ENCODE measurements at places on chromosomes 3 and 15.

DNA sequence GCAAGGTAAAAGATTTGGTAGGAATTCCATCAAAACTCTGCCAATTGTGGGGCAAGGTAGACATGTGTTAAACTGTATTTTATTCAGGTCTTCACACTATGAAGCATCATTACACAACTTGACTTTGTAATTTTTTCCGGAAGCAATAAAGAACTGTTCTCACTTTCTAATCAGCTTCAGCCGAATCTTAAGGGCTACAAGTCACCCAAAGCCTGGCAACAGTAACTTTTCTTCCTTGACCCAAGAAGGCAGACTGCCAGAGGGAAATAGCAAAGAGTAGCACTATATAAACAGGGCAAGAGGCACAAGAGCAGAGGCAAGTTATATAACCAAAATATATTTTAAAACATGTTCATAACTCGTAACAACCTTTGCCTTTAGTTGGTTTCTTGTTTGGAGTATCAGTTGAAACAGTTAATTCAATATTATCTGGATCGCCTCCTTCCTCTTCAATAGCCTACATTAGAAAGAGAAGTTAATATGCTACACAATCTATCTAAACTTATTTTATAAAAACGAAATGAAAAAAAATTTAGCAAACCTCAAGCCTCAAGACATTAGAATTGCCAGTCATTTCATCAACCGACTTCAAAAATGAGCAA is 1.4 kb downstream of the SLTM start:
- DNase-seq = no peak

- no peak for DNase-seq
These were observed 77.1 kb upstream of the CACNA2D3 start for GRCh38 chr3:54045061-54045815.

DNA sequence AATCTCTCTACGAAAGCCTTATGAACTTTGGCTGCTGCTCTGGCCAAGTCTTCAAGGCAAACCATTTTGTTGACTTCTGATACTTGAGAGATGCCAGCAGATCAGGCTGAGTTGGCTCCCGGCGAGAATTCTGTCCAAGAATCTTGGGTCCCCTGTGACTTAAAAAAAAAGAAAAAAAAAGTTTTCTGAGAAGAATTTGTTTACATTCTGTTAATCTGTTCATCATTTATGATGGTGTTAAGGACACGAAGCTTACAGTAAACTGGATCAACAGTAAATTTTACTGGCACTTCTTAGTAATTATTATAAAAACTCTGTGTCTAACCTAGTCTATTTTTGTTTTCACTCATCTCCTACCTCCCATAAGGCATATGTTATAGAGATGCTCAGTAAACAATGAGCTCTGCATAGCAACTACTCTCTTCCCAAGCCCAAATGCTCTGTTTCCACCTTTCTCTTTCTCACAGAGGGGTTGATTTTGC is 320.9 kb upstream of the RASGRP1 start:
- no peak for DNase-seq

DNA sequence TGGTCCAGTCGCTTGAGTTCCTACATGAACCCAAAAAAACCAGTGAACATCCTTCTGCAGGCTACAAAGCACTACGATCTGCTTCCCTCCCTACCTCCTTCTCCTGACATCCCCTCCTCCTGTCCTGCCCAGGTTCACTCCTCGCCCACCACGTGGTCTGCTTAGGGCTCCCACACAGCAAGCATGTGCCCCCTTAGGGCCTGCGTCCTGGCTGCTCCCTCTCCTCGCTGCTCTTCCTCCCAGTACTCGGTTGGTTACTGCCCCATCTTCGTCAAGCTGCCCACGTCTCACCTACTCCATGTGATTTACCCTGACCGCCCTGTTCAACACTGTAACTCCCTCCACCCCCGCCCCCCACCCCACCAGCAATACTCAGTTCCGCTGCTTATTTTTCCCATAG is 20.8 kb upstream of the ATP13A3 start:
- DNase-seq = no peak

- DNase-seq = no peak
These were observed 9.2 kb downstream of the ILDR1 start for GRCh38 chr3:122012821-122013220.
